Progenitor cell of endocrine pancreas (in vitro differentiated cells): ENCODE measurements at places on chromosomes 1 and 21.

DNA sequence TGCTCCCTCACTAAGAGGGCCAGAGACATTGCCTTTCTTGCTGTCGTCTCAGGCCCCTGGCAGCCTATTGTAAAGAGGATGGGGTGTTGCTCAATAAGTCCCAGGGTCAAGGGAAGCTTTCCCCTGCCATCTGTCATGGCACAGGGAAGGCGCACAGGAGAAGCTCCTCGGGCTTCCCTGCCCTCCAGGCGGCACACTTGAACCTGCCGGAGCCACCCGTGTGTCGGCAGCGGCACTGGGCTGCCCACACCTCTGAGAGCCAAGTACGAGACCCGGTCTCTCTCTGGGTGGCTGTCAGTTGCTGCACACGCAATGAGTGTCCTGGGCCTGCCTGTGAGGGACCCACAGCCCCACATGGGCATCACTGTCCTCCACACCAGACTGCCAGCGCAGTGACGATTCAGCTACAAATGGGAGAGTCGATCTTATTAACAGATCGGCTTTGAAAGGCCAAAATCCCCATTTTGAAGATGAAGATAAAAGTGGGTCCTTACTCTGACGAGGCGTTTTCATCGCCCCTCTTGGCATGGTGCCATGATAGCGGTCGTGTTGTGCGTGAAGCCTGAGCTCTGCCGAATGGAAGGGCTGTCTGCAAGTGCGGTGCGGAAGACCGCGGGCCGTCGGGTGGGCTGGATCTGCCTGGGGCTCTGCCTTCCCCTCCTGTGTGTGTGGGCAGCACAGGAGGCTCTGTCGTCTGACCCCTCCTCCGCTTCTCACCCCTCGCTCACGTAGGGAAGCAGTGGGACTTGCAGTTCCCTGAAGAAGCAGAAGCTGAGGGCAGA, 29.2 kb upstream of the PDXK start:
- DNase-seq: no peak

GRCh38 chr21:18603261-18603660, 199.7 kb upstream of the TMPRSS15 start:
- DNase-seq: no peak

- no peak for DNase-seq
These were observed 532.0 kb downstream of the RWDD3 start for GRCh38 chr1:95766036-95766435.

DNA sequence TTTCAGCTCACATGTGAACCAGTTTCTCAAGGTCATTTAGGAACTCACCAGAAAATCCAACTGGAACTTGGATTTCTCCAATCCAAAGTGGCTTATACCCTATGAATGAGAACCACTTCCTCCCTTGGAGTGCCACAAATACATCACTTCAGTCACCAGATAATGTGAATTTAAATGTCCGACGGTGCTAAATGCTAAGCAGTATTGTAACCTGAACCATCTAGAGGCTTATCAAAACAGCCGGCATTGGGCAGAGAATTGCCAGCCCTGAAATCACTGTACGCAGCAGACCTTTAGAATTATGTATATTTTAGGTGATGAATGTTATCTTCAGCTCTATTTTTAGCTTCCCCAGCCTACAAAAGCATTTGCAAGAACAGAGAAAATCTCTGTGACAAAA, 76.8 kb upstream of the COX20 start:
- DNase-seq: no peak

DNA sequence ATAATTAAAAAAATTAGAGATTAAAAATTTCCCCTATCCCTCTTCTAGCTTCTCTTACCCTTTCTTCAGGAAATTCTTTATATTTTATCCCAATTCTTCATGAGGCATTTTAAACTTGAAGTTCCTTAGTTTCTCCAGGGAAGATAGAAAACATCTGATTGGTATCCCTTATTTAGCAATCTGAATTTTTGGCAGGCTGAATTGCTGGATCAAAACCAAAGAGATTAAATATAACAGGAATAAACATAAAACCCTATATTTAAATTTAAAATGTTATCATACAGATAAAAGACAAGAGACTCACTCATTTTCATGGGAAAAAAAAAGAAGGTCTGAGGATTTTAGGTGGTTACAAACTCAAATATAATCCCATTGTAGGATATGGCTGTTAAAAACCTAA, 204.2 kb downstream of the CHRM3 start:
- no peak for DNase-seq

DNA sequence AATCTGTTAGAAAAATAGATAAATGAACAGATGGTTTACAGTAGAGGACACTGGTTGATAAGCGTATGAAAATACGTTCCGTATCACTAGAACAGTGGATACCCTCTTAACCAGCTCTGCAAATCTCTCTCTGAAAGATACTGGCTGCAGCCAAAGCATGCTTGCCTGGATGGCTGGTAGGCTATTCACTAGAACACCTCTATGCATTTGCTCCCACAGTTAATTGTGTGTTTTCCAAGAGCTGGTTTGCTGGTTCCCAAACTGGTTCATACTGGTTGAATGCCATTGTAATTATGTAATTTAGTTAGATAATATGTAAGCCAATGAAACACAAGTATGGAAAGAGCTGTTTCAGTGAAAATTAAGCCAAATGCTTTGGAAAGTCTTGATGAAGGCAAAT, 126.6 kb downstream of the C1orf21 start:
- no peak for DNase-seq

- no peak for DNase-seq
These were observed 73.6 kb downstream of the CRB1 start for GRCh38 chr1:197341626-197342025.

DNA sequence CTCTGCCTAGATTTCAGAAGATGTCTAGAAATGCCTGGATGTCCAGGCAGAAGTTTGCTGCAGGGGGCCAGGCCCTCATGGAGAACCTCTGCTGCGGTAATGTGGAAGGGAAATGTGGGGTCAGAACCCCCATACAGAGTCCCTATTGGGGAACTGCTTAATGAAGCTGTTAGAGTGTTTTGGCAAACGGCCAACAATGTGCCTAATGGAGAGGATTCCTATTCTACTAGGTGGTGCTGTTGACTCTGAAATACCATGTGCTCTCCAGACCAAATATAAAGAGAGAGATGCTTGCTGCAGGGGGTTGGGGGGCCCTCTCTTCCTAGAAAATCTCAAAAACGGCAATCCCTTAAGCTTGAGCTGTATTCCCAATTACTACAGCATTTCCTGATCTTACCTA, 57.1 kb upstream of the DR1 start:
- DNase-seq: no peak
